ENCODE measurements at places on chromosomes 3 and 15. TPM values are rescaled to one million over a fixed set of nuclear protein-coding genes. Genes with fewer than 3 reads are reported as not detected.

GRCh38 chr15:100017140-100017539 is 283.9 kb upstream of the LYSMD4 start:
- no peaks in the 10 kb centered on the region for H3K4me1 ChIP-seq
- H3K27me3 ChIP-seq, result peaks cover 4% of the 10 kb centered on the region
- H3K4me3 ChIP-seq, result no peak overlapping the region
- DNase-seq, result no peak
- H3K27ac ChIP-seq, result no peak overlapping the region
- no peaks in the 10 kb centered on the region for H3K36me3 ChIP-seq

DNA sequence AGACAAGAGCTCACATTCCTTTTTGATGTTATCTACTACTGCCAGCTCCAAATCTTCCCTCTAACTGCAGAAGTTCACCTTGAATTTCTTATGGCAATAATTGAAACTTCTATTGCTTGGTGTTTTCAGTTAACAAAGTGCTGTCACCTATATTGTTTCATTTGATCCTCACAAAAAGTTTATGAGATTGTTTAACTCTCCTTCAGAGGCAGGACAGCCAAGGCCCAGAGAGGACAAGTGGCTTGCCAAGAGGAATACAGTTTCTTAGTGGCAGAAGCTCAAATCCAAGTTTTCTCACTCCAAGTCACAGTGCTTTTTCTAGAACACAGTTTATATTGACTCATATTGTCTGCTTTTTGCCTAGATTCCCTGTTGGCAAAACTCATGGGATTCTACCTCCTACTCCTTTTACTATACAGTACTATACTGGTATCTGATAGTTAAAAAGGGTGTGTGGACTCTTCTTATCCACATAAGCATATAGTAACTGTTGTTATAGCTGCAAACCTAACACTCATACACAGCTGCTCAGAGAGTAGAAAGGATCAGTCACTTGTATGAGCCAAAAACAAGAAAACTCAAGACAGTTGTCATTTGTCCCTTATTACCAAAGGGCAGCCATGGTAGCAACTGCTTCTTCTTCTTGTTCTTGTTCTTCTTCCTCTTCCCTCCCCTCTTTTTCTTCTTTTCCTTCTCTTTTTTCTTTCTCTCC is 15.9 kb downstream of the TM4SF4 start:
- no peak overlapping the region for H3K27ac ChIP-seq
- DNase-seq, result no peak
- no peak overlapping the region for H3K4me3 ChIP-seq
- peaks cover 19% of the 10 kb centered on the region for H3K27me3 ChIP-seq
- H3K4me1 ChIP-seq, result no peaks in the 10 kb centered on the region
- no peaks in the 10 kb centered on the region for H3K36me3 ChIP-seq

- no peaks in the 10 kb centered on the region for H3K4me1 ChIP-seq
- no peaks in the 10 kb centered on the region for H3K36me3 ChIP-seq
- no peak overlapping the region for H3K27ac ChIP-seq
- no peaks in the 10 kb centered on the region for H3K27me3 ChIP-seq
- no peak for DNase-seq
- no peak overlapping the region for H3K4me3 ChIP-seq
Observed at GRCh38 chr3:173004681-173005080, 136.4 kb downstream of the SPATA16 start.

DNA sequence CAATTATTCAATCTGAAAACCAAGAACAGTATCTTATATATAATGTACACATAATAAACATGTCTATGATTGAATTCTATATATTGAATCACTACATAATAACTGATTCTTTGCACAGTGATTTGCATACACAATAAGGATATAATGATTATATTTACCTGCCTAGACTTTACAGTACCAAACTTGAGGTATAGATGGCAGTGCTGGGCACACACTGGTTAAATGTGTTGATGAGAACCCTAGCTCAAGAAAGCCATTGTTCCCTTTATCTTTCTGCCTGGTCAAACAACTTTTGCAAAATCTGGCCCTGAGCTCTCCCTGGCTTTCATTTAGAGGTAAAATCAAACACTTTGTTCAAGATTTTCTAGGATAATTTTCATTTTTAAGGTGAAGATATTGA is 697.7 kb downstream of the TUSC7 start:
- DNase-seq, result no peak
- no peak overlapping the region for H3K27ac ChIP-seq
- H3K27me3 ChIP-seq, result no peaks in the 10 kb centered on the region
- H3K4me3 ChIP-seq, result no peak overlapping the region
- H3K36me3 ChIP-seq, result no peaks in the 10 kb centered on the region
- H3K4me1 ChIP-seq, result no peaks in the 10 kb centered on the region

DNA sequence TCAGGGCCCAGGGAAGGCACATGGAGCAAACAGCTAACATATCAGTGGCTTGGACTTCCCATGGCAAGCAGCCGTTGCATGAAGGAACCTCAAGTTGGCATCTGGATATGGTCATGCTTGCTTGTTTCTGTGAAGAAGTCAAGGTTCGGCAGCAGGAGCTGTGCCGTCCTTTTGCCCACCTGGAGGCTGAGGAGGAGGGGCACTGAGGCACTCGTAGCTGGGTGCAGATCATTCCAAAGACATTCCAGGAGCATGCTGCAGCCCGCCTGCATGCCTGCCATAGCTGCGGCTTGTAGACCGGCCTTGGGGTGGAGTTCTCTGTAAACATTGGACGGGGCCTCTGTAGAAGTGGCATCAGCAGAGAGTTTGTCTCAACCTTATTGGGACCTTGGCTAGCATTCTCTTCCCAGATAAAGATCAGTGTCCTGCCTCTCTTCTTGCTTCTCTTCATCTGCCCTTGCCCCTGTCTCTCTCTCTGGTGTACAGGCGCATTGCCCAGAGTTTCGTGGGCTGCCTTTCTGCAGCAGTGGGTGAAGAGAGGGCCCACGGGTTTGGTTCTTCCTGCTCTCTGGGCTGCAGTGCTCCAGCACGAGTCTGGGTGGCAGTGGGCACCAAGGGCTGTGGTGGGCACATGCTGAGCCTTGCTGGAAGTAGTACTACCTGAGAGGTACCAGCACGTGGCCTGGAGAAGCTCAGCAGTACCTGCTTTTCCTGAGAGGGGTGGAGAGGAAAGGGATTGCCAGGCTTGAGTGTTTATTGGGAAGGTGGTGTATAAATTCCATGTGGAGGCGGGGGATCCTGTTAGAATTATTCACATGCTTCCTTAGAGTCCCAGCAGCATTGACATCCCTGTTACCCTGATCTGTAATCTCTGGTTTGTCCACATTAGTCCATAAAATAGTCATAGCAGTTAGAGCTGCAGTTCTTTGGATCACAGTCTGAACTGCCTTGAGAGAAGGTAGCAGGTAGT is 49.4 kb downstream of the CHCHD6 start:
- no peaks in the 10 kb centered on the region for H3K36me3 ChIP-seq
- H3K4me3 ChIP-seq, result no peak overlapping the region
- H3K27me3 ChIP-seq, result no peaks in the 10 kb centered on the region

The CFAP44 gene
- total RNA-seq, result 2.7 TPM

DNA sequence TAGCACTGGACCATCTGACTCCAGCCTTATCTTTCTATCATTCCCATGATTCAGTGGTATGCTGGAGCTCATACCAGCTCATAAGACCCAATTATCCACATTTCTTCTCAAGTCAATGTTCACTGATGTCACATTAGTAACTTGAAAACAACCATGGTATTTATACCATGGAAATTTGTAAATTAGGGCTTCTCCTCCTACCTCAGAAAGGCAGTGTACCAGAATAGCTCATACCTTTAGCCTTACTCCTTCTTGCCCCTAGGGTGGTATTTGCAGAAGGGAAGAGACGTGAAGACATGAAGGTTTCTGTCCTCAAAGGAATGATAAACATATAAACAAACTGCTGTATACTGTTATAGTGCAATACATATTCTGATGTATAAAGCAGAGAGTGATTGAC is 114.2 kb downstream of the NEK11 start:
- no peak overlapping the region for H3K4me3 ChIP-seq
- H3K36me3 ChIP-seq, result no peaks in the 10 kb centered on the region
- H3K27me3 ChIP-seq, result no peaks in the 10 kb centered on the region
- no peak for DNase-seq
- H3K4me1 ChIP-seq, result no peaks in the 10 kb centered on the region

- no peak overlapping the region for H3K4me3 ChIP-seq
- H3K36me3 ChIP-seq, result no peaks in the 10 kb centered on the region
- DNase-seq, result no peak
Observed at GRCh38 chr3:175590745-175591144, 731.6 kb downstream of the NAALADL2 start.
